ENCODE measurements at places on chromosomes 3 and 15. TPM values are rescaled to one million over a fixed set of nuclear protein-coding genes. Genes with fewer than 3 reads are reported as not detected.

The BCL2A1 gene
- polyA plus RNA-seq: 3.8 TPM

GRCh38 chr3:46947981-46948791, 28.4 kb downstream of the CCDC12 start:
- DNase-seq: peak; percentile 87
- H3K4me3 ChIP-seq: peak overlapping the region; percentile 5

- no peak overlapping the region for H3K4me3 ChIP-seq
- DNase-seq: no peak
- peaks cover 52% of the 10 kb centered on the region for H3K4me1 ChIP-seq
- no peak overlapping the region for H3K27ac ChIP-seq
- H3K27me3 ChIP-seq: no peaks in the 10 kb centered on the region
Measured at GRCh38 chr3:66014056-66014455, 24.7 kb downstream of the MAGI1 start.

The GOLGA6B gene
- polyA plus RNA-seq: not detected

GRCh38 chr3:34394978-34395748, 596.7 kb downstream of the PDCD6IP start:
- no peaks in the 10 kb centered on the region for H3K4me1 ChIP-seq
- H3K27me3 ChIP-seq: no peaks in the 10 kb centered on the region
- no peak for DNase-seq

The PRR20G gene
- polyA plus RNA-seq: not detected

The GOLGA6L7 gene
- not detected for polyA plus RNA-seq

The TMEM207 gene
- not detected for polyA plus RNA-seq

The EDC3 gene
- polyA plus RNA-seq: 10.5 TPM

The CSK gene
- 26.2 TPM for polyA plus RNA-seq

GRCh38 chr15:81113204-81113657, 20.8 kb upstream of the CFAP161 start:
- no peaks in the 10 kb centered on the region for H3K4me1 ChIP-seq
- DNase-seq: no peak
- H3K27me3 ChIP-seq: peaks cover 7% of the 10 kb centered on the region
- no peak overlapping the region for H3K27ac ChIP-seq

DNA sequence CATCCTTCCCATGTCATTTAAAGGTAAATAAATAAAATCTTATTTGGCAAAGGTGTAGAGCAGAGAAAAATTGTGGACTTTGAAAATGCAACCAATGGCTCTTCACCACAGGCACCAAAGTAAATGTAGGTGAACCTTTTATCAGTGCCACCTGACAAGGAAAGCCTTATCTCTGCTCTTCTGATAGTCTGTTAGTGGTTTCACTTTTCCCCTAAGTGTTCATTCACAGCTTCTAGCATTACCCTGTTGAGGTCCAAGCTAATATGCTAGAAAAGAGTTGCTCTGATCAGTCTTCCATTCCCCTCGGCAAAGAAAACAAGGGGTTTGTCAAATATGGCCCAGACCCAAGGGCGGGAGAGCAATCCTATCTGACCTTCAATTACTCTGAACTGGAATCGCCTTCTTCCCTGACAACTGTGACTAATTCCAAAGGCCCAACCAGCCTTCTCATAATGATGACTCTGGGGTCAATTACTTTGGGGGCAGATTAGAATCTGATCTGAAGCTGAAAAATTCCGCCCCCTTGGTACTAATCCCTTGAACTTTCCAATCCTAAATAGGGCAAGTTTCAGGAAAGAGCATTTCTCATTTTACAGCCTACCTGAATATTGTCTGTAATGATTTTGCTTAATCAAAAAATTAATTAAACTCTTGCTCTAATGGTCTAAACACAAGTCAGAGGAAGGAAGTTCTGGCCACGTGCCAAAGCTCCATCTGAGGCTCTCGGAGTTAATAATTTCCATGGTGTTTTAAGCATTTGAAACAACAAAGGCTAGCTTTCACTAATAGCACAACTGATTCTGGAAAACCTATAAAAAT, 52.4 kb downstream of the SETMAR start:
- H3K27me3 ChIP-seq: no peaks in the 10 kb centered on the region
- peak overlapping the region; percentile 30 for H3K27ac ChIP-seq
- no peaks in the 10 kb centered on the region for H3K36me3 ChIP-seq
- H3K4me1 ChIP-seq: peaks cover 20% of the 10 kb centered on the region
- peak; percentile 48 for DNase-seq

GRCh38 chr3:57393977-57394376, 101.5 kb upstream of the ASB14 start:
- no peaks in the 10 kb centered on the region for H3K27me3 ChIP-seq
- H3K4me3 ChIP-seq: no peak overlapping the region
- DNase-seq: no peak
- H3K36me3 ChIP-seq: no peaks in the 10 kb centered on the region

The EBLN2 gene
- not detected for polyA plus RNA-seq

The SLC22A13 gene
- not detected for polyA plus RNA-seq

The TNFAIP8L3 gene
- 9.3 TPM for polyA plus RNA-seq

The SEMA7A gene
- 1.7 TPM for polyA plus RNA-seq

The ATP1B3 gene
- 19.7 TPM for polyA plus RNA-seq
